Left colon (tissue), 2 donors: ENCODE measurements at places on chromosomes 2 and 18. TPM values are rescaled to one million over a fixed set of nuclear protein-coding genes. Genes with fewer than 3 reads are reported as not detected.

Gene UGT1A4
- 2.2 TPM for total RNA-seq

Gene SERPINB13
- not detected for total RNA-seq

Gene CD28
- total RNA-seq = 0.34 TPM

- no peak for DNase-seq
Observed at GRCh38 chr18:44781886-44782285, 101.2 kb downstream of the SETBP1 start.

DNA sequence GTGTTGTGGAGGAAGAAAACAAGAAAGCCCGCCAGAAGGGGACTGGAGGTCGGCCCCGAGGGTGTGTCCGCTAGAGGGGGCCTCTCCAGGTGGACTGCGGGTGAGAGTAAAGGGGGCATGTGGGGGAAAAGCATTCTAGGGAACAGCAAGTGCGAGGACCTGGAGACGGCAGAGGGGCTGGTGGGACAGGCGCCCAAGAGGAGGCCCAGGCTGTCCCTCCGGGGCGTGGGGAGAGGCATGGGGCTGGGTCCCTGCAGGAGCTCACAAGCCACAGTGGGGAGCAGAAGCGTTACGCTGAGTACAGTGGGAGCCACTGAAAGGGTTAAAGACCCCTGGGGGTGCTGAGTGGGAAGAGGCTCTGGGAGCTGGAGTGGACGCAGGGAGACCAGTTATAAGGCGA lies 1.6 kb upstream of the KLF11 start:
- DNase-seq = no peak

- no peak for DNase-seq
Observed at GRCh38 chr2:208407667-208408066, 1.1 kb downstream of the PTH2R start.

DNA sequence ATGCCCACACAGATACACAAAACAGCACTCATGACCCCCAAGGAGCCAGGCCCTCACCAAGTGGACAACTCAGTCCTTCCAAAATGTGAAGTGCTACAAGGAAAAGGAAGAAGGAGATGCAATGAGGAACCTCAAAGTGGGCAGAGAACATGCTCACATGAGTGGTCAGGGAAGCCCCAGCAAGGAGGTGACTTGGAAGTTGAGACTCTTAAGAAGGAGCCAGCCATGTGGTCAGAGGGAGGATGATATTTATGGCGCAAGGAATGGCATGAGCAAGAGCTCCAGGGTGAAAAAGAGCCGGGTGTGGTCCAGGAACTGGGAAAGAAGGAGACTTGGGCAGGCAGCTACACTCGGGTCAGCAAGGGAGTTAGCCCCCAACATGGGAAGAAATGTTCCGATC lies 30.0 kb upstream of the KLHL29 start:
- no peak for DNase-seq

- no peak for DNase-seq
Observed at GRCh38 chr2:114192362-114192761, 250.1 kb upstream of the DPP10 start.

DNA sequence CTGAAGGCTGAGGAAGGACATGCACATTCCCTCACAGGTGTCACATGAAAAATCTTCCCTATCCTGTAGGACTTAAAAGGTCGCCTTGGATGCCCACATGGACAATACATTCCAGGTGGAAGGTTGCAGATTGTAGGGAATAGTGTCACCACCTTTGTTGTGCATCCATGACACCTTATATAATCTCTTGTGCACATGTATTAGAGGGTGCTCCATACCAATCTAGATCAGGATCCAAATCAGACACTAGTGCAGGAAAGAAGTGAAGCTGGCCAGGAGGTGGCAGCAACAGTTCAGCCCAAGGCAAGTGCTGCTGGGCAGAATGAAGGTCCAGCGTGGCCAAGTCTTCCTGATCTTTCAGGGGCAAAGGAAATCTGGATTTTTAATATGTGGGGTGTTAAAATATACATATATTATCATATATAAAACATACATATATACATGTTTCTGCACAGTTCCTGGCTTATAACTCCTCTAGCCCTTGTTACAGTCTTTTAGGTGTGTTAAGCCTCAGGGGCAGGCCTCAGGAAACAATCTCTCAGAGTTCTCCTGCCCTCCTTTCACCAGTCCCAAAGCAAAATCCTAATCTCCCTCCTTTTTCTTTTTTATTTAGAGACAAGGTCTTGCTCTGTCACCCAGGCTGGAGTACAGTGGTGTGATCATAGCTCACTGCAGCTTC lies 16.6 kb downstream of the NIF3L1 start:
- DNase-seq = peak; percentile 85

- no peak for DNase-seq
Observed at GRCh38 chr2:212898011-212898410, 253.4 kb downstream of the IKZF2 start.

DNA sequence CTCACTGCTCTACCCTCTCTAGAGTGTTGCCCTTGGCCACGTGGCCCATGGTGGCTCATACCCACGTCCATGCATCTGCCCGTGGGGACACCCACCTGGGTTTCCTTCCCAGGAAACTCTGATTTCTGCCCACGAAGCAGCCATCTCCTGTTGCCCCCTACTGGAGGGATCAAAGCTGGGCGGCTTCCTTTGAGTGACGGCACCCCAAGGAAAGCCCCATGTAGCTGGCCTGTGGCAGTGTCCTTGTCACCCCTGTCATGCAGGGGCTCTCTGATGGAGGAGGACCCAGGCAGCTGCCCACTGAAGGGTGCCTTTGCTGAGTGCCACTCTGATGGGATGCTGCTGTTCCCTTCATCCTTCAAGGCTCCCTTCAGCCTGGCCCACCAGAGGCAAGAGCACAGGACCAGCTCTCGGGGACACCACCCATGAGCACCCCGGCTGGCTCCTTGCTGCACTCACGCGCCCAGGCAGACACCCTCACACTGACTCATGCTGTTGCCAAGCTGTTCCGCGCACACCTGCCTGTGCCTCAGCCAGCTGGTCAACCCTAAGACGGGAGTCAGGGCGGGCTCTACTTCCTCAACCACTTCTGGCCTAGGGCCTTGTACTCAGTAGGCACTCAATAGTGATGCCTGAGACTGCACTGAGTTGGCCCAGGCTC lies 101.1 kb downstream of the CTIF start:
- no peak for DNase-seq
